SJCRH30 (cell line): ENCODE measurements at places on chromosomes 16 and 17. TPM values are rescaled to one million over a fixed set of nuclear protein-coding genes. Genes with fewer than 3 reads are reported as not detected.

Gene TBC1D24
- 19.8 and 21.8 TPM in 2 replicates for total RNA-seq

Gene G6PC1
- not detected in 2 replicates for total RNA-seq

Gene PERCC1
- 111 and 114 TPM in 2 replicates for total RNA-seq

Gene SRR
- total RNA-seq, result 6.3 and 8.7 TPM in 2 replicates

Gene CFAP97D1
- total RNA-seq, result not detected in 2 replicates

Gene TVP23A
- total RNA-seq, result not detected in 2 replicates

- no peak for DNase-seq
- H3K36me3 ChIP-seq, result no peaks in the 10 kb centered on the region
- no peak overlapping the region for H3K27ac ChIP-seq
- no peaks in the 10 kb centered on the region for H3K27me3 ChIP-seq
Measured at GRCh38 chr16:15461376-15461775, 27.0 kb downstream of the BMERB1 start.

- H3K27ac ChIP-seq, result no peak overlapping the region
- H3K36me3 ChIP-seq, result no peaks in the 10 kb centered on the region
- no peak for DNase-seq
- no peaks in the 10 kb centered on the region for H3K4me1 ChIP-seq
- no peak overlapping the region for H3K4me3 ChIP-seq
Measured at GRCh38 chr16:5430598-5430997, 333.0 kb upstream of the EEF2KMT start.

DNA sequence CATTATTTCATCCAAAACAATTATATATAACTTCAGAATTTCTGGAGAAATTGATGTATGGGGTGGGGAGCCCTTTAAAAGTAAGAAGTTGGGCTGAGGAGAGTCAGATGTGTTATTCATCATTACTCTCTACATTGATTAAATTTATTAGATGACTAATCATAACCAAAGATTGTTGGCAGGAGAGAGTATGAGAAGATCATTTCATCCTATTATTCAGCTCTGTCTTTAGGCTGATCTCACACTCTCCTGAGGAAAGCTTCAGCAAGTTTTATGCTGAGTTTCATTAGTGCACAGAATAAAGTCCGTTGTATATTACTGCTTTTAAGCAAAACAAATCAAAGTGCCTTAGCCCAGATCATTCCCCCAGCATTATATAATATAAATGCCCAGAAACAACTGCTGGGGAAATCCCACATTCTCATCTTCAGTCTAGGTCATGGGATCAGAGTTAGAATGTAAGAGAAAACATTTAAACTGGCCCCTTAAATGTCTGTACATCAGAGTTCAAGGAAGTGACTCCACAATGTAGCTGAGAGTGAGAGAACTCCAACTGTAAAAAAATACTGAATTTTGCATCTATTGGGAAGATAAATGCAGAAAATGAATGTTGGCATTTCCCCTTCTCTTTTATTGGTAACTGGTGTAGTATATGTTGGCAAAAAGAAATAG is 130.1 kb upstream of the HLF start:
- H3K4me3 ChIP-seq, result no peak overlapping the region
- no peak overlapping the region for H3K27ac ChIP-seq
- no peaks in the 10 kb centered on the region for H3K27me3 ChIP-seq
- no peaks in the 10 kb centered on the region for H3K4me1 ChIP-seq
- DNase-seq, result no peak
- no peaks in the 10 kb centered on the region for H3K36me3 ChIP-seq

GRCh38 chr16:84373907-84374489 is 5.7 kb downstream of the ATP2C2 start:
- H3K4me3 ChIP-seq, result no peak overlapping the region
- no peaks in the 10 kb centered on the region for H3K27me3 ChIP-seq
- H3K4me1 ChIP-seq, result peaks cover 4% of the 10 kb centered on the region; the same call in 1 of the 2 replicates
- H3K27ac ChIP-seq, result no peak overlapping the region
- no peak for DNase-seq
- no peaks in the 10 kb centered on the region for H3K36me3 ChIP-seq

DNA sequence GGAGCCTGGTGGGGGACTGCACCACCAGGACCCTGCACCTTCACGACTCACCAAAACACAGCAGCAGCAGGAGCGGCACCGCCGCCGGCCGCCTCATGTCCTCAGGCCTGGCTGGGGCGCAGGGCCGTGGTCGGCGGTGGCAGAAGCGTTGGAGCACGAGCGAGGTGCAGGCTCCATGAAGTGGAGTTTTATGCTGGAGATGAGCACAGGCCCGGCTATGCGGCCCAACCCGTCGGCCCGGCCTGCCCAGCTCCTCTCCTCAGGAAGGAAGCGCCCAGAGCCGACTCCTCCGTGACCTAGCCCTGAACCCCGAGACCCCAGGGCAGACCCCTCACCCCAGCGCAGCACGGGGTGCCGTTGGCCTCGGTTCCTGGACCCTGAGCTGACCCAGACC is at the start of gene PRSS27:
Gene PRSS27 (minus strand): TSS at position 161 of the 394 bp plus-strand sequence. CDS start 64 bp downstream, at position 97.
- H3K36me3 ChIP-seq, result no peaks in the 10 kb centered on the region
- H3K27me3 ChIP-seq, result no peaks in the 10 kb centered on the region; the same call in 1 of the 2 replicates
- peak within 1 kb of the TSS; percentile 49; the same call in 1 of the 2 replicates for H3K27ac ChIP-seq

DNA sequence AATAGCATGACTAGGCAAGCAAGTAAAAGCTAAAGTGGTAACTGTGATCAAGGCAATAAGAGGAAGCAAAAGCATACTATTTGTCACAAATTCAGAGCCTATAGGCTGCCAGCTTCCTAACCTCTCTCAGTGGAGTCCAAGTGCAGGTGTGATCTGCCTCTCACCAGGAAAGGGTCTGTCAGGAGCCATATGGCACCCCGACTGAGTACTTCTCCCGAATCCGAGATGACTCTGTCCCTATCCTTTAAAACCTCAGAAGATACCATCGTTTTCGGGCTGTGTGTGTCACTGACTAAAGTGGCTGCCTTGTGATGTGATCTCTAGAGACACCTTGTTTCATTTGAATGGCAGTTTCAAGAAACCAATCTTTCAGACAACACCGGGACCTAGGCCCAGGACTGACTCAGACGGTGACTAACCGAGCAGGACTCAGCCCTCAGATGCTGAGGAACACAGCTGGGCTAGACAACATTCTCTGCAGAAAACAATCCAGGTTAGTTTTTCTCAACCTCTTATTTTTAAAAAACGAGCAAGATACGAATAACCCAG is 63.6 kb downstream of the SMG6 start:
- no peaks in the 10 kb centered on the region for H3K27me3 ChIP-seq
- no peak overlapping the region for H3K4me3 ChIP-seq
- no peaks in the 10 kb centered on the region; the same call in 1 of the 2 replicates for H3K36me3 ChIP-seq
- no peak for DNase-seq
- peaks cover 10% of the 10 kb centered on the region for H3K4me1 ChIP-seq

DNA sequence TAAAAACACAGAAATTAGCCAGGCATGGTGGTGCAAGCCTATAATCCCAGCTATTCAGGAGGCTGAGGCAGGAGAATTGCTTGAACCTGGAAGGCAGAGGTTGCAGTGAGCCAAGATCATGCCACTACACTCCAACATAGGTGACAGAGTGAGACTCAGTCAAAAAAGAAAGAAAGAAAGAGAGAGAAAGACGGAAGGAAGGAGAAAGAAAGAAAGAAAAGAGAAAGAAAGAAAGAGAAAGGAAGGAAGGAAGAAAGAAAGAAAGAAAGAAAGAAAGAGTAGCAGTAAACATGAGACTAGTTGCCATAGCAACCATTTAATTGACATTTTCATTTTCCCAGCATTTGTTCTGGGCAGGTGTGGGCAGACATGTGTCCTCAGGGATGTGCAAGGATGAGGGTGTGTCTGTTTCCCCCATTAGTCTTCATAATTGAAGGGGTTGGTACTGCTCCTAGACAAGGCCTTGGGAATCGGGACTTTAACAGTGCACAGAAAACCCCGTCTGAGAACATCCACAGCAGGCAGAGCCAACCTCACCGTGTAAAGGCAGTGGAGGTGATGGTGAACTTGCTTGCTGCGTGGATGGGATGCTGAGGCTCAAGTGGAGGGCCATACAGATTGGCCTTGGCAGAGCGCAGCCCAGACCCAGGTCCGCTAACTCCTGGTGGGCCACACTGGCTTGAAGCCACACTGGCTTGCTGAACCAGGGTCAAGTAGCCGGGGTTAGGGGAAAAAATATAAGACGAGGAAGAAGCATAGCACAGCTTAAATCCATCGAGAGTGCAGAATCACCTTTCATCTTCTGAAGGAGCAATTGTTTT is 35.2 kb upstream of the KIFC3 start:
- H3K4me3 ChIP-seq, result no peak overlapping the region
- H3K36me3 ChIP-seq, result no peaks in the 10 kb centered on the region
- no peaks in the 10 kb centered on the region; the same call in 1 of the 2 replicates for H3K4me1 ChIP-seq
- no peak overlapping the region for H3K27ac ChIP-seq

- H3K27ac ChIP-seq, result no peak overlapping the region
- no peak for DNase-seq
- H3K4me3 ChIP-seq, result no peak overlapping the region
- H3K4me1 ChIP-seq, result no peaks in the 10 kb centered on the region; the same call in 1 of the 2 replicates
Measured at GRCh38 chr17:30334421-30334820, 564 bp upstream of the TMIGD1 start.
